ENCODE measurements at places on chromosomes 1 and 21.

GRCh38 chr1:17135530-17135929 is 16.3 kb upstream of the PADI2 start:
- DNase-seq = no peak

- DNase-seq = peak; percentile 30
Observed at GRCh38 chr1:207670997-207671396, 26.1 kb downstream of the CR1L start.

DNA sequence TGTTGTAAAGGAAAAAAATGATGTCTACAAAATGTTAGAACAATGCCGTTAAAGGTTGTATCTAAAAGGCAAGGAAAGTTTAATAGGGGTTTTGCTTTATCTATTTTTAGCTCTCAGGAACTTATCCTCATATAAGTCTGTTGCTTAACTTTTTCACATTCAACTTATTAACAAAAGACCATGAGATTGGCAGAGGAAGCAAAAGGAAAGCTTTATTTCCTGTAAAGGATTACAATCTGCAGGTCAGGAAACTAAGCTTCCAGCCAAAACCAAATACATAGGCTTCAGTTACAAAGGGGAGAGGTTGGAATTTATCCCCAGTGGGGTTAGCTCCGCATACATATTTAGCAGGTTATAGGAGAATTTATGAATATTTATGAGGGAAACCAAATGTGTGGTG is 58.7 kb upstream of the KIAA1614 start:
- DNase-seq = no peak

DNA sequence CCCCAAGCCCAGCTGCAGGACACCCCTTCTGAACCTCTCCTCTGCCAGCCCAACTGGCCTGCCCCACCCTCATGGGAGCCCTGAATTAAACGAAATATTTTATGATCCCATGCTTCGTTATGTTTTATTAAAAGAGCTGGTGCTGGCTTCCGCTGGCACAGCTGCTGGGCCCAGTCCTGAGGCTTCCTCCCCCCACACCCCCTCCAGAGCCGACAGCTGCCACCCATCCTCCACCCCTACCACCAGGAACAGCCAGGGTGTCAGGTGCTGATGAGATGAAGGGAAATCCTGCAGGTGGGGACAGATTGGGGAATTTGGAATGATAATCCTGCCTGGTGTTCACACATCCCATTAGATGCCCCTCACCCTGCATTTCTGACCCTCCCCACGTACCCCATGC is 19.0 kb downstream of the IGSF21 start:
- DNase-seq = no peak

DNA sequence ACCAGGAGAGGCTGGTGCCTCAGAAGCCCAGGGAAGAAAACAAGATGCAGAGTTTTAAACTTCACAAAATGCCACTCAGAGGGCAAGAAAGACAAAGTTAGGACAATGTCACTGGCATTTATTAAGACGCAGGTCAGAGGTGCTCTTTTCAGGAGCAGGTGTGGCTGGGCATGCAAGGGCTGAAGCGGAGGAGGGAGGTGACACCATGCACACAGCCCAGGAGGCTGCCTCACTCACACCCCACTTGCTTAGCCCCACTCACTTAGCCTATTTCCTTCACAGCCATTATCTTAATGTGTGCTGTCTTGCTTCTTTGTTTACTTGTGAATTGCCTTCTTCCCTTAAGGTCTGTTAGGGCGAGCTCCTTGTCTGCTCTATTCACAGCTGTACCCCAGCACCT is 17.2 kb downstream of the HIVEP3 start:
- no peak for DNase-seq

DNA sequence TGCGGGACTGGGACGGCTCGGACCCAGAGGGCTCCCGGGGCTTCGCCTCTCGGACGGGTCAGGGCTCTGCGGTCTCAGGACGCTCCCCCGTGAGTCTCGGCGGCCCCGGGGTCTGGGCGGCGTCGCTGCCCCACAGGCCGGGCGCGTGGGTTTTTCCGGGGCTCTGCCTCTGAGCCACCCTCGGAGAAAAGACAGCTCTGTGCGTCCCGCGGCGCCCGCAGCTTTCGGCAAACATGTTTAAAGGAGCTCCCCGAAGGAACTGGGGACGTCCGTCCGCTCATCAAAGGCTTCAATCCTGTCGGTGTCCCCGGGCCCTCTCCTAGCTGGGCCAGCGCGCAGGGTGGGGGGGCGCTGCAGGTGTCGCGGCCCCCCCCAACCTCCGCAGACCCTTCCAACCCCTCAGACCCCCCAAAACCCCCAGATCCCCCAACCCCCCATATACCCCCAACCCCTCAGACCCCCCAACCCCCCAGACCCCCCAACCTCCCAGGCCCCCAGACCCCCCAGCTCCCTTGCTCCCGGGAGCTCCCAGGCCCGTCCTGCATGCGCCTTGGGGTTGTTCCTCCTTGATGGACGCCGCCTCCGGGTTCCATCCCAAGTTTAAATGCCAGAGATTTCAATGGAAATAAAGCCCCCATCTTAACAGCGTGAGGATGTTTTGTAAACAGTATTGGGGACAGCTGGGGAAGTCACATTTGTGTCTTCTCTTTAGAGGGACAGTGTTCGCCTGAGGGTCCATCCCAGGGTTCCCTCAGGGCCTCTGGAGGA is 996 bp upstream of the C1orf159 start:
- DNase-seq = peak; percentile 15

DNA sequence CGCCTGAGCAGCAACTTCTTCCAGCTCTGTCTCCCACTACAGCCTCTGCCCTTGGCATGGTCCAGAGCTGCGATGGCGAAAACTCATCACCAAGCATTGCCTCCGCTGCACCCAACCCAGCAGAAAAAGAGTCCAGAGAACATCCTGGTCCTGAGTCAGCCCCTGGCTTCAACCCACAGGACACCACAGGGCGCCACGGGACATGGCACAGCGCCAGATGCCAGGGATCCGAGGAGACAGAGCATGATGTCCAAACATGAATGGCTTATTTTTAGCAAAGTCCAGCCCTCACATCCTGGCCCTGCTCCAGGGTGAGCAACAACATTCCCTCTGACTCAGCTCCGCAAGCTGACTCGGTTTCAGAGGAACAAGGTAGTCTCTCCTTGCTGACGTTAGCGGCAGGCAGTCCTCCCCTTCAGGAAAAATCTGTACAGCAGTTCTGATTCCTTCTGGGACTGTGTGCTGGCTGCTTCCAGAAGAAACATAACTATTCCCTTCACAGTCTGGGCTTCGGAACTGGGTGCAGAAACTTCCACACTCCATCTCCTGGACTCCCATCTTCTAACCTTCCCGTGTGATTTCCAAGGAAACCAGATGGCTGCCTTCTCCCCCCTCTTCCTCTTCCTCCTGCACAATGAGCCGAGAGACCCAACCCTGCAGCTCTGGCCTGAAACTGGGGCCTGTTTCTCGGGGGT is 131.3 kb downstream of the TOMM20 start:
- peak; percentile 100 for DNase-seq

- no peak for DNase-seq
Observed at GRCh38 chr1:115237507-115237906, 100.5 kb downstream of the NGF start.

DNA sequence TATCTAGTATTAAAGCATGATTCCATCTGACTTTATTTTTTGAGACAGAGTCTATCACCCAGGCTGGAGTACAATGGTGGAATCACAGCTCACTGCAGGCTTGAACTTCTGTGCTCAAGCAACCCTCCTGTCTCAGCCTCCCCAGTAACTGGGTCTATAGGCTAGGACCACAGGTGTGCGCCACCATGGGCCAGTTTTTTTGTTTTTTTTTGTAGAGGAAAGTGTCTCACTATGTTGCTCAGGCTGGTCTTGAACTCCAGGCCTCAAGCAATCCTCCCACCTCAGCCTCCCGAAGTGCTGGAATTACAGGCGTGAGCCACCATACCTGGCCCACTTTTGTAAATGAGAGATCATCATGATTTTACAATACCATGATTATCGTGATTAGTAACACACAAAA is 9.2 kb downstream of the PPP1R15B start:
- DNase-seq = no peak

DNA sequence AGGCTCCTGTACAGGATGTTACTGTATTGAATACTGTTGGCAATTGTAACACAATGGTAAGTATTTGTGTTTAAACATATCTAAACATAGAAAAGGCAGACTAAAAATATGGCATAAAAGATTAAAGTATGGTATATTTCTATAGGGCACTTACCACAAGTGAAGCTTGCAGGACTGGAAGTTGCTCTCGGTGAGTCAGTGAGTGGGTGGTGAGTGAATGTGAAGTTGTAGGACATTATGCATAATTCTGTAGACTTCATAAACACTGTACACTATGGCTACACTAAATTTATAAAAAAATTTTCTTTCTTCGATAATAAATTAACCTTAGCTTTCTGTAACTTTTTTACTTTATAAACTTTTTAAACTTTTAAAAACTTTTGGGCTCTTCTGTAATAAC is 13.7 kb upstream of the TRIM62 start:
- no peak for DNase-seq

- DNase-seq = no peak
Observed at GRCh38 chr1:214683621-214684020, 80.6 kb downstream of the CENPF start.

DNA sequence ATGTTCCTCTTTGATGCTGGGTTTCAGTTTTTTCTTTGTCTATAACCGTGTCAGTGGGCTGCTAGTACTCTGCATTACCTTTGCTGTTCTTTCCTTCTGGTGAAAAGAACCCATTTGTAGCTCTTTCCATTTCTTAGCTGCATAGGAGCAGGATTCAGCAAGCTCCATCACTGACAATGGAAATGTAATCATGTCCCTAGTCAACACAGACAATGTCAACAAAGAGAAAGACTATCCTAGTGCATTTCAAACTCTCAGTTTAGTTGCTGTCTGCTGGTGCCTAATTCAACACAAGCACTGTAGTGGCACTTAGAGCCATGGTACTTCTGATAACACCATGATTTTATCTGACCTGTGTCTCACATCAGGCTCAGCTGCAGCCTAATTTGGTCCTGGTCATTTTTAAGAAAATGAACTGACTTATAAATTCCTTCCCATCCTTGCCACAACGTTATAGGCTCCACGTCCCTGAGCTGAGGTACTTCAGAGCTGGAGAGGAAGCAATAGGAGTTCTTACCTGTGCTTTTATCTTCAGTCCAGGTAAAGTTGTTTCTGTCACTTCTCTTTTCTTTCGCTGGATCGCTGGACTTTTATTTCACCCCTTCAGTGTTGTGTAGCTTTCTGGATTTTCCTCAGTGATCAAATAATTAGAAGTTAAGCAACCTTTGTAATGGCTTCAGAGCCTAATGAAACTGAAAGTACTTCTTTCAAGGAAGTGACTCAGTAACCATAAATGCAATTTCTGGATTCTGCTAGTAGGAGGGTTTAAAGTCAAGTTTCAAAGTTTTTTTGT is at the start of gene GBP3:
TSS of gene GBP3 (minus strand) at position 700 of the 793 bp plus-strand sequence. CDS start 2,145 bp downstream, outside the sequence.
- no peak for DNase-seq

All from thyroid gland (tissue), 4 donors.